ENCODE measurements at places on chromosomes 13 and 19.

DNA sequence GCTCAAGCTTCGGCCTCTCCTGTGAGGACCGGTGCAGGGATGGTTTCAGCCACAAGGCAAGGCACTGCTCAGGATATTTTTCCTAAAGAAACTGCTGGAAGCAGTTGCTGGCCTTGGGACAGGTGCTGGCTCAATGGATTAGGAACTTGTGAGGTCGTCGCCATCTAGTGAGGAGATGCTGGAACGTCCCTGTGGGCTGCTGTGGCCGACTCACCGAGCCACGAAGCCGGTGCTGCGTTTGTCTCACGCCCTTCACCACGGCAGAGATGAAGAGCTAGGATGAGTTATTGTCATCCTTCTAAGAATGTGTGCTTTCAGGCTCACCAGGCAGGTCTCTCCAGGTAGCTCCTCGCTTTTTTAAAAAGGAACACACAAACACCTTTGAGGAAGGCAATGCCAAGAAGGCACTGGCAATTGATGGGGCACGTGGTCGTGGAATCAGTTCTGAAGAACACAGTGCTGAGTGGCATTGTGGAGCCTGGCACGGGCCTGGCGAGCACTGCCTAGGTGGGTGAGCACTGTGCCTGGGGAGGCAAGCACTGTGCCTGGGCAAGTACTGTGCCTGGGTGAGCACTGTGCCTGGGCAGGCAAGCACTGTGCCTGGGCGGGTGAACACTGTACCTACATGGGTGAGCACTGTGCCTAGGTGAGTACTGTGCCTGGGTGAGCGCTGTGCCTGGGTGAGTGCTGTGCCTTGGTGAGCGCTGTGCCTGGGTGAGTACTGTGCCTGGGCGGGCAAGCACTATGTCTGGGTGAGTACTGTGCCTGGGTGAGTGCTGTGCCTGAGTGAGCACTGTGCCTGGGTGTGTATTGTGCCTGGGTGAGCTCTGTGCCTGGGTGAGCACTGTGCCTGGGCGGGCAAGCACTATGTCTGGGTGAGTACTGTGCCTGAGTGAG lies 140.4 kb downstream of the TEX29 start:
- DNase-seq: no peak

GRCh38 chr19:16116067-16116466 lies 4.4 kb downstream of the RAB8A start:
- DNase-seq: no peak

- DNase-seq: no peak
Observed at GRCh38 chr19:33316541-33317264, 14.4 kb upstream of the CEBPA start.

- no peak for DNase-seq
Observed at GRCh38 chr13:85216576-85216975, 582.6 kb downstream of the SLITRK6 start.

DNA sequence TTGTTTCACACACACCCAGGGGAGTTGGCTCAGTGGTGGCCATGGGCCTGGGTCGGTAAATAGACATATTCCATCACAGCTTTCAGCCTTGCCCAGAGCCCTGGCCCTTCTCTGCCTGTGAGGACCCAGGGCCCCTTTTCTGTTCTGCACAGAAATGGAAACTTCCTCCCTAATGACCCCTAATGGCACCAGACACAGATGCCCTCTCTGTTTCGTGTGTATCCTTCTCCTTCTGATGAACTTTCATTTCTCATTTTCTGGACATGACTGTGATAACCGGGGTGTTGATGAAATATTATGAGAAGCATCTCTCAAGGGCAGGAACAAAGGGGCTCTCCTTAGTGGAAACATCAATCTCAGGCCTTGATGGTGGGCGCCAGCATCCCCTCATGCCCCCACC lies 12.8 kb downstream of the LILRA1 start:
- no peak for DNase-seq

DNA sequence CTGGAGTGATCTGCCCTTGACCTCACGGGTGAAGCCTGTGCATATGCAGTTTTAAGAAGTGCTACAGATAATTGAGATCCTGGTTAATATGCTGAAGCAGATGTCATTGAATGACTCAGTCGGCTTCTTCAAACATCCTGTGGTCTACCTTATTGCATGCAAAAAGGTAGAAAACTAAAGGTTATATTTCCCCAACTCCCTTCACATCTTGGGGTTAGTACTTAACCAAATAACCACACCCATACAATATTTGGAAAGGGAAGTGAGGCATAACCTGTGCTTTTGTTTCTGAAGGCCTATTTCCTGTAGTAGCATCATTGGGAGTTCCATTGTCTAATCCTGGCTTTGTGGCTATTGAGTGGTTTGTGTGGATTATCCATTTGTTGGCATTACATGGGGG lies 58.3 kb downstream of the RAP2A start:
- DNase-seq: no peak

GRCh38 chr13:40061466-40062450 lies 406.3 kb downstream of the COG6 start:
- no peak for DNase-seq

DNA sequence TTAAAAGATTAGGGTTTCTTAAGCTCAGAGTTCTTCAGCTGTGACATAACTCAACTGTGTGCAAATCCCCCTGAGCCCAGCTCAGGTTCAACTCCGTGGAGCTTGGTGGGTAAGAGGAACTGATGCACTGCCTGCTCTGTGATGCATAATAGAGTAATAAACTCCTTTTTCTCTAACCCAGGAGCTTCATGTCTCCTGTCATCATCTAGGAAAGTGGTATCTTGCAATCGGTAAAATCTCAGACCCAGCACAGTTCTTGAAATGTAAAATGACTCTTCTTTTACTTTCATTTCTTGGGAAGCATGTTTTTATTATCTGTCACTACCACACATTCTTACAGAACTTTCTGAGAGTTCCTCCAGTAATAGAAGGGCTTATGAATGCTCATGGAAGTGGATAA lies 123.8 kb upstream of the PCDH9 start:
- no peak for DNase-seq

DNA sequence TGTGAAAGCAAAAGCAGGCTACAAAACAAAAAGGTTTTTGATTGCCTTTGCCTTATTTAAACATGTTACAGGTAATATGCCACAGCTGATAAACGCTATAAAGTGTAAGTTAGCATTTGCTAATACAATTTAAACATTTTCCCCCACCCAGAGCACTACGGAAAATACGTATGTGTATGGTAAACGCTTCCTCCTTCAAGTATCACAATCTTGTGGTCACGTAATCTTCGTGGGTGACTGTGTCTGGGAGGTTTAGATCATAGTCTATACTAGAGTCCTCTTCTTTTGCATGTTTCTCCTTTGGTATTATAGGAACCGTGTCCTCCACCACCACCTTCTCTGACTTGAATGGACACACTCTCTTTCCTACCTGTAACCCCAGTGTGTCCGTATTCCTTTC lies 38.1 kb upstream of the POSTN start:
- no peak for DNase-seq

DNA sequence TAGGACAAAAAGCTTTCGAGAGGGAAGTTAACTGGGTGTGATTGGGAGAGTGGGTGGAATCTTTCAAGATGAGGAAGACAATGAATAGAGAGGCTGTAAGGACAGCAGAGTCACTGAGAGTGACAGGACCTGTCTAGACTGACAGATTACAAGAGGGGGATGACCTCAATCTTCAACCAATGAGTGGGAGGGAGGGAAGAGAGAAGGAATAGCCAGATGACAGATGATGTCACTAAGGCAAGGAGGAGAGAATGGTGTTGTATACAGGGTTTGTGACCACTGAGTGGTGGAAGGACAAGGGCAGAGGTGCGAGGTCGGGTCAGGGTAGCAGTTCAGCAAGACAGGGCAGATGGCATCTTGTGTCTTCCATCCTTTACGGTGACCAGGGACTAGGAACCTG lies 5.8 kb upstream of the ILF3 start:
- no peak for DNase-seq

- DNase-seq: no peak
Observed at GRCh38 chr13:95386370-95386769, 85.1 kb upstream of the ABCC4 start.

DNA sequence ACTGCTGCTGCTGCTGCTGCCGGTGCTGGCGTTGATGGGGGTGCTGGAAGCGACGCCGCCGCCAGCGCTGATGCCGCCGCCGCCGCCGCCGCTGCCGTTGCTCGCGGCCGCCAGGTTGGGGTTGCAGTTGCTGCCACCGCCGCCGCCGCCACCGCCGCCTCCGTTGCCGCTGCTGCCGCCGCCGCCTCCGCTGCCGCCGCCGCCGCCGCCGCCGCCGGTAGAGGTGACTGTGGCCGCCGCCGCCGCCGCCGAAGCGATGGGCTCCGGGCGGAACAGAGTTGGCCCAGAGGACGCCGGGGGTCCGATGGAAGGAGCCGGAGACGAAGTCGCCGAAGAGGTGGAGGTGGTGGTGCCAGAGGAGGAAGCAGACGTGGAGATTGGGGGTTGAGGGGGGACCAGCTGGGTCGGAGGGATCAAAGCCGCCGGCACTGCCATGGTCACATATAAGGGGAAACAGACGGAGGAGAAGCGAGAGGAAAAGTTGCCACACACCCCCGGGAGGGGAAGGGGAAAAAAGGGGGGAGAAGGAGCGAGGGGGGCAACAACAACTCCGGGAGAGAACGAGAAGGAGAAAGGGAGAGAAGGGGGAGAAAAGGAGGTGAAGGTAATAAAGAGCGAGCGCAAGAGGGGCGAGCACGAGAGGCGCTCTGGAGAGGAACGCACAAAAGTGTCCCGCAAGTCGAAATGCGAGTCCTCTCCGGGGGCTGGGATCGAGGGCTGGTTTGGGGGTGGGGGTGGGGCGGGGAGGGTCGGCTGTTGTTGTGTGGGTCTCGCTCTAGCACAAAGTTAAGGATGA lies 471 bp downstream of the DACH1 start:
- no peak for DNase-seq

DNA sequence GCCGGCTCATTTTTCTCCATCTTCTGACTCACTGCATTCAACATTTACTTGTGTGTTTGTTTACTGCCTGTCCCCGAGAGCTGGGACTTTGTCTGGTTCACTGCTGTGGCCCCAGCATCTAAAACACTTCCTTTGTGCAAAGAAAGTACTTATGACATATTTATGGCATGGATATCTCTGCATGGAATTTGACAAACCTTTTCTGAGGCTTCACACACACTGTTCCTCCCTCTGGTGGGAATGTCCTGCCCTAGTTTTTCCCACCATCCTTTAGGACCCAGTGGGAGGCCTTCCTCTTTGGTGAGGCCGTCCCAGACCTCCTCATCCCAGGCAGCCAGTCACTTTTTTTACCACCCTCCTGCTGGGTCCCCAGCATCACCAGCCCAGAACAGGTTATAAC lies 1.4 kb upstream of the SRRM5 start:
- DNase-seq: no peak

DNA sequence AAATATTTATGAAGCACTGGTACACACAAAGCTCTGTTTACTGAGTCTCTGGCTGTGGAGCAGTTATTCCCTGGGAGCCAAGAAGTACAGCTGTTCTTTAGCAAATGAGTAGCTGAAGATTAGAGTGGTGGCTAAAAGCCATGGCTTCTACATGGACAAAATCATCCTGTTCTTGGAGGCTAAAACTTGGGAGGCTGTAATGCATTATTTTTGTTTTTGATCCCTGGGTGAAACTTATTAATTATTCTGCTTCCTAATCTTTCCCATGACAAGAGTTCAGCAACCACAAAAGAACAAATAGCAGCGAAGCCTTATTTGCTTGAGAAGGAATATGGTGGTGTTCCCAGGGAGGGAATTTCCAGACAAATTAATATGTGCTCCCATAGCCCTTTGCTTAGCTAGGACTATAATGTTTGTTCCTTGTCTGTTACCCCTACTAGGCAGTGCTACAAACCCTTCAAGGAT lies 109.5 kb downstream of the DCT start:
- no peak for DNase-seq

- DNase-seq: no peak
Observed at GRCh38 chr13:76934671-76935070, 13.6 kb upstream of the ACOD1 start.

- peak; percentile 24 for DNase-seq
Observed at GRCh38 chr13:97018029-97018819, 23.9 kb upstream of the OXGR1 start.

DNA sequence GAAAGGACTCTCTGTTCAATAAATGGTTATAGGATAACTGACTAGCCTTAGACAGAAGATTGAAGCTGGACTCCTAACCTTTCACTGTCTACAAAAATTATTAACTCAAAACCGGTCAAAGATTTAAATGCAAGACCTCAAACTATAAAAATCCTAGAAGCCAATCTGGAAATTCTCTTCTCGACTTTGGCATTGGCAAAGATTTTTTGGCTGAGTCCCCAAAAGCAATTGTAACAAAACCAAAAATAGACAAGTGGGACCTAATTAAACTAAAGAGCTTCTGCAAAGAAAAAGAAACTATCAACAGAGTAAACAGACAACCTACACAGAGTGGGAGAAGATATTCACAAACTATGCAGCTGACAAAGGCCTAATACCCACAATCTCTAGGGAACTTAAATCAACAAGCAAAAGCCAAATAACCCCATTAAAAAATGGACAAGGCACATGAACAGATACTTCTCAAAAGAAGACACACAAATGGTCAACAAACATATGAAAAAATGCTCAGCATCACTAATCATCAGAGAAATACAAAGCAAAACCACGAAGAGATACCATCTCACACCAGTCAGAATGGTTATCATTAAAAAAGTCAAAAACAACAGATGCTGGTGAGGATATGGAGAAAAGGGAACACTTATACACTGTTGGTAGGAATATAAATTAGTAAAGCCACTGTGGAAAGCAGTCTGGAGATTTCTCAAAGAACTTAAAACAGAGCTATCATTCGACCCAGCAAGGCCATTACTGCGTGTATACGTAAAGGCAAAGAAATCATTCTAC lies 266.3 kb downstream of the DNAJC15 start:
- DNase-seq: no peak

- DNase-seq: no peak
Observed at GRCh38 chr19:33231511-33231910, 5.9 kb upstream of the SLC7A10 start.

GRCh38 chr19:17915940-17916593 lies 16.7 kb upstream of the CCDC124 start:
- no peak for DNase-seq

DNA sequence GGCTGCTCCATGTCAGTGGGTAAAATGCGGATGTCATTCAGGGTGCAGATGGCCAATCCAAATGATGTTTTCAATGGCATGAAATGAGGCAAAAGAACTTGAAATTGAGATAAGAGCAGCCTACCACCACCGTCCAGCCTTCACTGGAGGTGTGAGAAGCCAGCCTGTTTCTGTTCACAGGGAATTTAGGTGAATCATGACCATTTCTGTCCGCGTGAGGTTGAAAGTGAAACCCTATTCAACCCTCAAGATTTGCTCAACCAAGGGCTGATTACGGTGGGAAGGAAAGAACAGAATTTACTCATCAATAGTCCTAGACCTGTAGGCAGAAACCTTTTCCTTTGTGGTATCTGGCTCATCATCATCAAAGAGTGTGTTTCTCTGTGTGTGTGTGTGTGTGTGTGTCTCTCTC lies 370.7 kb downstream of the COG6 start:
- no peak for DNase-seq

- DNase-seq: no peak
Observed at GRCh38 chr13:30053939-30054338, 203.5 kb upstream of the UBL3 start.

DNA sequence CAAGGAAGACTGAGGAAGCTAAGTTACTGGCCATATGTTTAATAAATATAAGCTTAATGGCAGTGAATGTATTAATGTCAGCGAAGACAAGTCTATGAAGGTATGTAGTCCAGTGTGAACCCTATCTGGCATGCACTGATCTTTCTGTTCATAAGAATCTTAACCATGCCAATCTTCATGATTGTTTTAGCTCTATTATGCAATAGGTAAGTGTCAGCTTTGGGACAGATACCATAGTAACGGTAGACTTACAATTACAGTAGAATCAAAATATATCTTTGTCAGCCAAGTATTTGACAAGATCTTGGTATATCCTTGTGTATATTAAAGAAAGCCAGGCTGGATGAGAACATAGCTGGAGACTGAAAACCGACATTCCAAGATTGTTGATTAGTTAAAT lies 428.5 kb downstream of the SPRY2 start:
- no peak for DNase-seq

Measured in activated gamma-delta T cell treated with Interleukin-2 at 50 U/mL for 16 hours (primary cell).